ENCODE measurements at places on chromosomes 12 and 14.

DNA sequence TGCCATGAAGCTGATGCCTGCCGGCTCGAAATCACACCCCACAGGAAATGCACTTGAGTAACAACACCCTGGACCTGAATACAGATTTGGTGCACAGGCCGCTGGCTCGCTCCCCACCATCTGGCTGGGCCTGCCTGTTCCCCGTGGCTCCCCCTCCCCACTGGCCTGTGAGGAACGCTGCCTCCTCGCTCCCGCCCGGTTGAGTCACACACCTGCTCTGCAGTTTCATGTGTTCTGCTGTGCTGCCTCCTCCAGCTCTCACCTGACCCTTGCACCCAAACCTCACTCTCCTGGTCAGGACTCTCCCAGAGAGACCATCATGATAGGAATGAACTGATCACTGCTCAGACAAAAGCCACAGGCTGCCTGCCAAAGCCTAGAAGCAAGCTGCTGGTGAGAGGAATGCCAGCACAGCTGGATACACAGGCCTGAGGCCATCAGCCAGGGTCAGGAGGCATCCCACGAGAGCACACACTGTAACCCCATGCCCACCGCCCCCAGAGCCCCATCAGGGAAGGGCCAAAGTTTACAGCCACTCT is 3.8 kb upstream of the SIVA1 start:
- DNase-seq: no peak

DNA sequence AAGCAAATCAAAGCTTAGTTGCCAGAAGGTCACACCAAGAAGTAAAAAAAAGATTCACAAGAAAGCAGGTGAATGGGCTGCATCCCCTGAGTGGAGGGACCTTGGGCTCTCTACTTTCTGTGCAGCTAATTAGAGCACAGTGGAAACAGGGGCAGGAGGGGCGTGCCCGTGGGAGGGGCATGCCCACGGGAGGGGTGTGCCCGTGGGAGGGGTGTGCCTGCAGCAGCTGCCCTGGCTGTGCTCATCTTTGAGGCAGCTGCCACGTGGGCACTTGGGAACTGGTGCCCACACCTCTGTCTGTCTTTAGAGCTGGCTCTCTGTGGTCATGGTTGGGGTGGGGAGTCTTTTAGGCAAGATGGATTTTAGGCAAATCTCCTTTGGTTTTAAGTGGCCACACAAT is 60.0 kb downstream of the EML1 start:
- DNase-seq: no peak

DNA sequence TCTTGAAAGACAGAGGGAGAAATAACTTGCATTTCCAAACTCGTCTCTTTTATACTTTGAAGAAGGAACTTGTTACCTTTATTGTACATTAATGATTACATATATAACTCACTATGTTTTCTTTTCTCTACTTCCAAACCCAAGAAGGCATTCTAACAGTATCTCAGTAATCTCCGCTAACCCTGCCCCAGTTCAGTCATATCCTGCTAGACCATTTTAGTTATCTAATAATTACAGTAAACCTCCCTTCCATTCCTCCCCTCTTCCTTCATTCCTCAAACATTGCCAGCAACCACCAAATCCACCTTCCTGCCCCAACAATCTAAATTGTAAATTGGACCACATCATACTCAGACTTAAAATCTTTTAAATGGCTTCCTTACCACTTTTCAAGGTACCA is 30.6 kb downstream of the STK38L start:
- no peak for DNase-seq

- no peak for DNase-seq
Measured at GRCh38 chr14:99324291-99324690, 52.3 kb upstream of the BCL11B start.

GRCh38 chr14:90570461-90570860 is 173.6 kb downstream of the CALM1 start:
- DNase-seq: no peak

- no peak for DNase-seq
Measured at GRCh38 chr12:46388427-46389021, 16.0 kb upstream of the SLC38A2 start.

DNA sequence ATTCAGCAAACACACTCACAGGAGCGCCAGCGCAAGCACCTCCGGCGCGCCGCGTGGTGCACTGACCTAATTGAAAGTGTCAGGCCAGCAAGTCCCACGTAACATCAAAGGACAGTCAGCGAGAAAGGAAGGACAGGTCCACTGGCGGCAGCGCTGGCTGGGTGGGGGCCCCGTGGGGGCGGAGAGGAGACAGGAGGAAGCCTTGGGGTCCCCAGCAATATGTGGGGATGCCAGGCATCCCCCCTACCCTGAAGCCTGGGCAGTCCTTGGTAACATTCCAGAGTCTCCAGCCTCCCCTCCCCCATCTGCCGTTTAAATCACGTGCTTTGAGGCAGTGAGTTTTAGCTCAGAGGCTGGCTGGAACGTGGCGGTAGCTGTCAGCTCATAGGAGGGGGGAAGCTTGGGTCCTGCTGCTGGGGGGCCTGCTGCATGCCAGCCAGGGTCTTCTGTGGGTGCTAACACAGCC is 159.2 kb downstream of the CALM1 start:
- no peak for DNase-seq

- DNase-seq: no peak
Measured at GRCh38 chr12:49983892-49984291, 11.1 kb downstream of the AQP6 start.

- DNase-seq: no peak
Measured at GRCh38 chr12:3655328-3655900, 97.5 kb downstream of the CRACR2A start.

GRCh38 chr14:94157197-94157596 is 16.9 kb upstream of the PPP4R4 start:
- DNase-seq: no peak

- no peak for DNase-seq
Measured at GRCh38 chr12:45974883-45975282, 15.5 kb downstream of the SCAF11 start.

DNA sequence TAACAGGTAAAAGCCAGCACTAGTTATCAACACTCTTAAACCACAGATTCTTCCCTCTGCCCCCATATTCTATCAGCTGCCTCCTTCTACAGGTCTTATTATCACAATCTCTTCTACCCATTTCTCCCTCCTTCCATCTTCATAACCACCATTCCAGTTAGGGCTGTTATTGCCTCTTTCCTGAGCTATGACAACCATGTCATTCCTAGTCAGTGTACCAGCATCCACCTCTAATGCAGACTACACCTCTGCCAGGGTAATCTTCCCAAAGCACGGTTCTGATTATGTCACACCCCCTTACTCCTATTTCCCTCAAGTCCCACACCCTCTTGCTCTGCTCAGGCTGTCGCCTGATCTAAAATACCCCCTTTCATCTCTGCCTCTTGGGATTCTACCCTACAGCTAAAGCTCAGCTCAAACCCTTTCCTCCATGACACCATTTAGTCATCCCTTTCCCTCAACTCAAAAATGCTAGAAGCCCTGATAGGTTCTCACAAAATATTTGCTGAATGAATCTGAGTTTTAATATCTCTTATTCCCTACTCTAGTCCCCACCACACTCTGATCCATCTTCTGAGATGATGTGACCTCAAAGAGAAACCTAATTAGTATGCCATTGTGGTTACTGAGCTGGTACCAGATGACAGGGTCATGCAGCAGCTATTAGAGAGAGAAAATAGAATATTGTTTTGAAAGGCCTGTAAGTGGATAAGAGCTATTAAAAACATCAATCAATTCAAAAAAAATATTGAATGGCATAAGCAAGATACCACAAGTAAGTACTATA is 11.7 kb downstream of the RACGAP1 start:
- no peak for DNase-seq

DNA sequence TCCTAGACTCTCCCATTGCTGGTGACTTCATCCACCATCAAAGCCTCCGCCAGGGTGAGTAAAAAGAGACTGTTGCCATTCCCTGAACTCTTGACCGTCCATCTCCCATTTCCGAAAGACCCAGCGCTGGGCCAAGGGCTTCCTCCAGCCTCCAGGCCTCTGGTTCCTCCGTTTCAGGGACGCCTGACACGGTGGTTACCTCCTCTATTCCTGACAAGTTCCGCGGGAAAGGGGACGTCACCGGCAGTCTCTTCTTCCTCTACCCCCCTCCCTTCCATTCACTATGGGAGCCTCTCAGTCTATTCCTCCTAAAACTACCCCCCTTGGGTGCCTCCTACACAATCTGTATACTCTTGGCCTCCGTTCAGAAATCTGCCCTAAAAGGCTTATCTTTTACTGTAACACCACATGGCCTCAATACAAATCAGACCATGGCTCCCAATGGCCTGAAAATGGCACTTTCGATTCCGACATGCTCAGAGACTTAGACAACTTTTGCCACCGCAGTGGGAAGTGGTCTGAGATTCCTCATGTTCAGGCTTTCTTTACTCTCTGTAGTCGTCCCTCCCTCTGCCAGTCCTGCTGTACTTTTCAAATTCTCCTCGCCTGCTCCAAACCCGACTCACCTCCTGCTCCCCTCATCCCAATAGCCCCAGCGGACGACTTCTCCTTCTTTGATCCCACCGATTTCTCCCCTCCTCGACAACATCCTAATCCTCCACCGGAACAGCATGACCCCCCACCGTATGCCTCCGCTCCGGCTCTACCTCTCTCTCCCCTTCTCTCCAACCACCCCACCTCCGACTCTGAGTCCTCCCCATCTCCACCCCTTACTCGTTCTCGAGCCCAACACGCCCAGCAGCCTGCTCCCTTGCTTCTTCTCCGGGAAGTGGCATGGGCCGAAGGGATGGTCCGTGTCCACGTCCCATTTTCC is 70.4 kb downstream of the MOK start:
- no peak for DNase-seq

DNA sequence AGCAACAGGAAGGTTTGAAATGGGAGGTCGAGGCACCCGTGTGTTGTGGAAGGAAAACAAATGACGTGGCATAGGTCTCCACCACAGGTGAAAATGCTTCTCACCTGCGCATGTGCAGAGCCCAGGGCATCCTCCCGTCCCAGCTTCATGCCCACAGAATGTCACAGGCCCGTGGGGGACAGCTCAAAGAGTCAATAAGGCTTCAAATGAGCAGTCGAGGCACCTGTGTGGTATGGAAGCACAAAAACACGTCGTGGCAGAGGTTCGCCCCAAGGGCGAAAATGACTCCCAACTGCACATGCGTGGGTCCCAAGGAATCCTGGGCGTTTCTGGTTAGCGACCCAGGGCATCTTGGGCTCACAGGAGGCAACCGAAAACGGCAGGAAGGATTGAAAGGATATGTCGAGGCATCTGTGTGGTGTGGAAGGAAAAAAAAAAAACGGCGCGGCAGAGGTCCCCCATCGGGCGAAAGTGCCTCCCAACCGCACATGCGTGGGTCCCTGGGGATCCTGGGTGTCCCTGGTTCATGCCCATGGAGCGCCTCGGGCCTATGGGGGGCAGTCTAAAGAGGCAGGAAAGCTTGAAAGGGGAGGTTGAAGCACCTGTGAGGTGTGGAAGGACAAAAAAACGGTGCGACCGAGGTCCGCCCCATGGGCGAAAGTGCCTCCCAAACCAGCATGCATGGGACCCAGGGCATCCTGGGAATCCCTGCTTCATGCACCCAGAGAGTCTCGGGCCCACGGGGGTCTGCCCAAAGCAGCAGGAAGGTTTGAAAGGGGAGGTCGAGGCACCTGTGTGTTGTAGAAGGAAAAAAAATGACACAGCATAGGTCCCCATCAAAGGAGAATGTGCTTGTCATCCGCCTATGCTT is 578.5 kb downstream of the ALG10 start:
- DNase-seq: no peak

- no peak for DNase-seq
Measured at GRCh38 chr12:53004582-53004981, 1.7 kb upstream of the EIF4B start.

DNA sequence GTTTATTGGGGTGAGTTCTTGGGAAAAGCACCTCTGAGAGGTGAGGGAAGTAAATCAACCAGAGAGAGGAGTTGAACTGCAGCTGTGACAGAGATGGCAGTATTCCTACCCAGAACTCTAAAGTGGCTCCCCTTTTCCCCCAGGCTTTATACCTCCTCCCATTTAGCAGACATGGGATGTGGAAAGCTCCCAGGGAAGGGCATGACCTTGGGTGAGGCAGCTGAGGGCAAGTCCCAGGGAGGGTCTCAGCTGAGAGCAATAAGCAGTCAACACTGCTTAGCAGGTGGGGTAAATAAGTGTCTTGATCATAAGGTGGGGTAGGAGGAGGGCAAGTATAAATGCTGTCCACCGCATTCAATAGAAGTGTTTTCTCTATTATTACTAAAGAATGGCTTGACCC is 143.0 kb downstream of the AKAP6 start:
- DNase-seq: no peak

GRCh38 chr14:42535397-42535796 is 928.7 kb downstream of the LRFN5 start:
- DNase-seq: no peak

GRCh38 chr12:115666168-115666567 is 611.3 kb downstream of the MED13L start:
- no peak for DNase-seq

DNA sequence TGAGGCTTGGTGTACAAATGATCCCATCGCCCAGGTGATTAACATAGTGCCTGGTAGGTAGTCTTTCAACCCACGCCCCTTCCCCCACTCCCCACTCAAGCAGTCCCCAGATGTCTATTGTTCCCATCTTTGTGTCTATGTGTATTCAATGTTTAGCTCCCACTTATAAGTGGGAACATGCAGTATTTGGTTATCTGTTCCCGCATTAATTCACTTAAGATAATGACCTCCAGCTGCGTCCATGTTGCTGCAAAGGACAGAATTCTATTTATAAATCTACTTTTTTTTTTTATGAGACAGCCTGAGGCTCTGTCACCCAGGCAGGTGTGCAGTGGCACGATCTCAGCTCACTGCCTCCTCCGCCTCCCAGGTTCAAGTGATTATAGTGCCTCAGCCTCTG is 15.7 kb downstream of the SPX start:
- DNase-seq: no peak

- DNase-seq: no peak
Measured at GRCh38 chr12:56120158-56120846, 2.2 kb downstream of the ZC3H10 start.

GRCh38 chr14:71588028-71588427 is 344.2 kb upstream of the RGS6 start:
- no peak for DNase-seq

DNA sequence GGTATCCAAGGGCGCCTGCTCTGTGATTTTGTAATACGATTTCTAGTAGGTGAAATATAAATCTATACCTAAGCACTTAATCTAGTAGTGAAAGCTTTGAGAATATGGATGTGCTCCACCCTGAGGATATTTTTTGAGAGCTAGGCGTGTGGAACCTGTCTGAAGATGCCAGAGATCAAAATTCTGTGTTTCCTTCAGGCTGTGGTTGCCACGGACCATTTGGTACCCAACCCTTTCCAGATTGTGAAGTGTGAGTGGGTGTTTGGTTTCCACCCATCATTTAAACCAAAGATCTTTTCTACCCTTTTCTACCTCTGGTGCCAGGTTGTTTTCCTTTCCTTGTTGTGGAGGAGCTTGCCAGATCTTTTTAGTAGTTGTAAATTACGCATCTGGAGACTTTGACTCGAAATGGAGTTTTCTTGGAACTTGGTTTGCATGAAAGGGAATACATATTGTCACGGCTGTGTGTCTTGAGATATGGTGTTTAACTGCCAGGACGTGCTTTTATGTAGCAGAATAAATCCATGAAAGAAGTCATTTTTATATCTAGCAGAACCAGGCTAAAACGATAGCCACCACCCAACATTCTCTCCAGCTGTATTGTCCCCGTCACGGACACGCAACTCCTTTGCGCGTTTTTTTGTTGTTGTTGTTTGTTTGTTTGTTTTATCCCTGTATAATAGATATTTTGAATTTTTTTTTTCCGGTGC is 2.2 kb downstream of the LRFN5 start:
- DNase-seq: no peak

GRCh38 chr14:29061702-29062101 is 295.1 kb downstream of the FOXG1 start:
- no peak for DNase-seq
